NCI-H748 treated with DMSO at 0.1 percent for 48 hours (cell line): ENCODE measurements at places on chromosomes 13 and 19.

DNA sequence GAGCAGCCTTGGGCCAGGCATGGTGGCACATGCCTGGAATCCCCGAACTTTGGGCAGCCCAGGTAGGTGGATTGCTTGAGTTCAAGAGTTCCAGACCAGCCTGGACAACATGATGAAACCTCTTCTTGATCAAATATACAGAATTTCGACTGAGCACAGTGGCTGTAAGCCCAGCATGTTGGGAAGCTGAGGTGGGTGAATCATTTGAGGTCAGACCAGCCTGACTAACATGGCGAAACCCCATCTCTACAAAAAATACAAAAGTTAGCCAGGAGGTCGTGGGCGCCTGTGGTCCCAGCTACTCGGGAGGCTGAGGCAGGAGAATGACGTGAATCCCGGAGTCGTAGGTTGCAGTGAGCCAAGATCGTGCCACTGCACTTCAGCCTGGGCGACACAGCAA, 8.0 kb upstream of the NLRP7 start:
- no peak for DNase-seq

GRCh38 chr13:93851236-93851635, 624.6 kb downstream of the GPC6 start:
- no peak for DNase-seq

GRCh38 chr13:33636243-33636642, 181.7 kb upstream of the RFC3 start:
- no peak for DNase-seq

DNA sequence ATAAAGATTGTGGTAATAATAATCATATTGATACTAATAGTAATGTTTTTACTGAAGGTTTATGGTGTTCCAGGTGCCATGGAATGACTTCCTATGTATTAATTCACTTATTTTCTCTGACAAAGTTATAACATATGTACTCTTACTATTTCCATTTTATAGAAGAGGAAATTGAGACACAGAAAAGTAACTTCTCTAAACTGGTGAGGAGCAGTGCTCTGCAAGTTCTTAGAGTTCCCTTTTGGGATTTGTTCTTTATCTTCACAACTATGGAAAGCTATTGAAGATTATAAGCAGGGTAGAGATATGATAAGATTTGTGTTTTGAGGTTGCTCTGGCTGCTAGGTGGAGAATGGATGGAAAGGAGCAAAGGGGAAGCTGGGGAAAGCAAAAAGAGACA, 83.9 kb upstream of the OLFM4 start:
- no peak for DNase-seq

DNA sequence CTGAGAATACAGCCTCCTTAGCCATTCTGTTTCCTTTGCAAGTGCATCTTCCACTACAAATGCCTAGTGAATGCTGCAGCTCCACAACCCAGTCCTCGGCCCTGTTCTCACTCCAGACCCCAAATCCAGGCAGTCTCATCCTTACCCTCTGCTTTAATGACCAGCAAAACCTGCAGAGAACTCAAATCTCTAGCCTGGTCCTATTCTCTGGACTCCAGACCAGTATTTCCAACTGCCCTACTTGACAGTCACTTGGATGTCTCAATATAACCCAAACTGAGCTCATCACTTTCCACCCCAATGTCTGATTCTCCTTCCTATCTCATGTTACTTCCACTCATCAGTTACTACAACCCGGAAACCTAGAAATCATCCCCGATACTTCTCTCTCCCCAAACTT, 2.6 kb upstream of the EBPL start:
- no peak for DNase-seq

DNA sequence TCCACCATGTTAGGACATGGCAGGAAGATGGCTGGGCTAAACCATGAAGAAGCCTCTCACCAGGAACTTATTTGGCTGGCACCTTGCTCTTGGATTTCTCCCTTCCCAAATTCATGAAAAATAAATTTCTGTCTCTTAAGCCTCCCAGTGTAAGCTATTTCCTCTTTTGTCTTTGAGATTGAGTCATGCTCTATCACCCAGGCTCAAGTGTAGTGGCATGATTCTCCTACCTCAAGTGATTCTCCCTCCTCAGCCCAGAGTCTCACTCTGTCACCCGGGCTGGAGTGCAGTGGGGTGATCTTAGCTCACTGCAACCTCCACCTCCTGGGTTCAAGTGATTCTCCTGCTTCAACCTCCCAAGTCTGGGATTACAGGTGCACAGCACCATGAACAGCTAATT, 12.6 kb downstream of the ZNF888 start:
- no peak for DNase-seq

- DNase-seq, result peak; percentile 81
These were observed 1.2 kb downstream of the GPR12 start for GRCh38 chr13:26759249-26759906.

DNA sequence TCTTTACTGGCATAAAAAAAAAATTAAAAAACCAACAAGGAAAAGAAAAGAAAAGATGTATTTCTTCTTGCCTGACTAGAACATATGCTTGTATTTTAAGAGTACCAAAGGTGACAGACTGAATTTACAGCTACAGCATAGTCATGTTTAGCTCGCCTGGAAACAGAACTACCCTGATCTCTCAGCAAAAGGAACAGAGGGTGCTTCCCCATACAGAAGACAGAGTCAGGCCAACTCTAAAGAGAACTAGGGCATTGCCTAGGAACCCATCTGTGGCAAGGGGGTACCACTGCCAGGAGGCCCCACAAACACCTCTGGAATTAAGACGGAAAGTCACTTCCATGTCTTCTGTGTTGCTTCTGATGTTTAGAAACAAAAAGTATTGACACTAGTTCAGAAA, 252.1 kb upstream of the STARD13 start:
- no peak for DNase-seq

DNA sequence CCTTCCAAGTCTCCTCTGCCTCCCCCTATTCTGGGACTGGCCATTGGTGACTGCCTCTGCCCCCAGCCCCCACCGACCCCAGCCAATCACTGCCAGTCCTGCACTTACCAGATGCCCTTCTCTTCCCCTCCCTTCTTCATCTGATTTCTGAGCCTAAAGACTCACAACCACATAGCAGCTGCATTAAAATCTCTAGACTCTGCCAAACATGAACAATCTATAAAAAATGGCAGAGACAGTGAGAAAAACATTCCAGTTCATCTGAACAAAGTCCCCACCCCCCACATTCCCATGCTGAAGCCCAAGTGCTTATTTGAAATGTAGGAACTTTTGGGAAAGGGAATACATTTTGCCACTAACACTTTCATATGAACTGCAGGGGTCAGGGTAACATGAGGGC, 60.8 kb downstream of the KCTD12 start:
- DNase-seq, result no peak

- no peak for DNase-seq
These were observed 2.1 kb downstream of the MEIS3 start for GRCh38 chr19:47417107-47417745.

GRCh38 chr13:68440874-68441273, 1210.7 kb upstream of the PCDH9 start:
- DNase-seq, result no peak

- DNase-seq, result no peak
These were observed 62.9 kb downstream of the TEX26 start for GRCh38 chr13:30995331-30995730.

- DNase-seq, result no peak
These were observed 683 bp upstream of the DIRAS1 start for GRCh38 chr19:2721570-2722540.
